ENCODE measurements at places on chromosomes 16 and 17. TPM values are rescaled to one million over a fixed set of nuclear protein-coding genes. Genes with fewer than 3 reads are reported as not detected.

The NOD2 gene
- total RNA-seq = 0.15 TPM

The MRPS23 gene
- total RNA-seq = 63.1 TPM

The MT1A gene
- total RNA-seq = not detected

The KRTAP1-5 gene
- total RNA-seq = not detected

The ADORA2B gene
- 49.8 TPM for total RNA-seq

The HOXB5 gene
- 1.0 TPM for total RNA-seq

The PDILT gene
- not detected for total RNA-seq

The PRSS22 gene
- total RNA-seq = not detected

All from A375 (cell line).